ENCODE measurements at places on chromosomes 1 and 21.
A peak's percentile ranks its signal among the peaks of the same experiment; 100 is the strongest.

- DNase-seq, result no peak
These were observed 57.9 kb upstream of the S1PR1 start for GRCh38 chr1:101178688-101179491.

GRCh38 chr1:160094806-160095205 is 3.6 kb downstream of the IGSF8 start:
- DNase-seq, result no peak

DNA sequence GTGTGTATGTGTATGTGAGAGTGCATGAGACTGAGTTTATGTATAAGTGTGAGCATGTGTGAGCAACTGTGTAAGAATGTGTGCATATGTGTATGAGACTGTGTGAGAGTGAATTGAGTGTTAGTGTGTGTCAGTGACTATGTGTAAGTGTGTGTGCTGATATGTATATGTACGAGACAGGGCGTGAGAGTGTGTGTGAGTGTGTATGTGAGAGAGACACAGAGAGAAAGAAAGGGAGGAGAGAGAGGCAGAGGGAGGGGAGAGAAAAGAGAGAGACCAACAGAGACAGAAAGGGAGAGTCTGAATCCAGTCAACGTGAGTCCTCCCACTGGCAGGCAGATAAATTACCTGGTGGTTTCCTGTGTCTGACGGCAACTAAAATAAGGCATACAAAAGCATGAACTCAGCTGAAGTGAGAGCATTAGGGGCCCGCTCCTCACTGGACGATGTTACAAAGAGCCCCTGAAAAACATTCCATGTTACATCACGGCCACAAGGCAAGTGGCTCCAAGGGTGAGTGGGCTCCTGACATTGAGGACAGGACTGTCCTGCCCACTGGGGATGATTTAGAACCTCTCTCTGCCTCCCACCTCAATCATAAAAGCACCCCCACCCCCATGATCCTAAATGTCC is 66.6 kb upstream of the TIAM1 start:
- DNase-seq, result no peak

- no peak for DNase-seq
These were observed 107.7 kb upstream of the VANGL1 start for GRCh38 chr1:115534106-115534505.

GRCh38 chr1:11749996-11750395 is 12.0 kb upstream of the C1orf167 start:
- no peak for DNase-seq

DNA sequence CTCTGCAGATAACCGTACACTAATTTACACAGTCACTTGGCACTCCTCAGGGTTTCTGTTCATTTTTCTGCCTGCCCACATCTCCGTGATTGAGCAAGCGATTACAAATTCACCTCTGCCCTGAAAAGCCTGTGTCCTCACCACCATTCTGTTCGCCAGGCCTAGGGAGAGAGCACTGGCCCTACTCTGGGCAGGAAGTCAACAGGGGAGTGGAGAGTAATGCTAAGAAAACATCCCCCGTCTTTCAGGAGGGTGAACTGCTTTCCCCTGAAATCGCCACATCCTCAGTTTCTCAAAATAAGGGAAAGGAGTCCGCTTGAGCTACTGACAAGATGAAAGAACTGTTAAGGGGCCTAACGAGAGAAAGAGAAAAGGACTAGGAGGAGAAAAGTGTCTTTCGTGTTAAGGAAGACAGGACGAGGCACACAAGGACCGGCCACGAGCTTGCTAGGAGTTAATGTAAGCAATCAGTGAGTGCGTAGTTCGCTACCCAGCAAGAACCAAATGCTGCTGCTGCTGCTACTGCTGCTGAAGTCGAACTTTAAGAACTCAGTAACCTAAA is 632 bp downstream of the PEX19 start:
- DNase-seq, result peak; percentile 59

- no peak for DNase-seq
These were observed 78.3 kb downstream of the CLEC20A start for GRCh38 chr1:178418284-178418955.

GRCh38 chr1:12621346-12622335 is 3.6 kb upstream of the DHRS3 start:
- no peak for DNase-seq

DNA sequence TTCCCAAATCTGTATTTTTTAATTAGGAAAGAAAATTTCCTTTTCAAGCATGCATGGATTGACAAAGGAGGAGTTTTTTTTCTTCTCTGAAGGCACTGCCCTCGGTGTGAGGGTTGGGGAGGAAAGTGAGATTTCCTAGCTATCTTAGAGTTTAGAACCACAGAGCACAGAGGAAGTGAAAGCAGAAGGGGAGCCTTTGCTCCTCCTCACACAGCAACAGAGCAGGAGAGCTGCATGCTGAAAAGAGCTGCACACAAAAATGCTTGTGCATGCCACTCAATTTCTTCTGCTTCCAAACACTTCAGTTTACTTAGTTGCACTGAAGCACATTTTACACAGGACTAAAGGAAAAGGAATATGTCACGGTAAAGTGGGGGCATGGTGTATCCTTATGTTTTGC is 308.1 kb downstream of the GPATCH2 start:
- DNase-seq, result no peak
